ENCODE measurements at places on chromosomes 4 and X.

- no peak for DNase-seq
Measured at GRCh38 chr4:67684839-67685531, 16.0 kb downstream of the UBA6 start.

- DNase-seq = no peak
Measured at GRCh38 chrX:127568691-127569090, 483.5 kb downstream of the ACTRT1 start.

- DNase-seq = no peak
Measured at GRCh38 chrX:103608306-103608963, 672 bp downstream of the TCEAL3 start.

DNA sequence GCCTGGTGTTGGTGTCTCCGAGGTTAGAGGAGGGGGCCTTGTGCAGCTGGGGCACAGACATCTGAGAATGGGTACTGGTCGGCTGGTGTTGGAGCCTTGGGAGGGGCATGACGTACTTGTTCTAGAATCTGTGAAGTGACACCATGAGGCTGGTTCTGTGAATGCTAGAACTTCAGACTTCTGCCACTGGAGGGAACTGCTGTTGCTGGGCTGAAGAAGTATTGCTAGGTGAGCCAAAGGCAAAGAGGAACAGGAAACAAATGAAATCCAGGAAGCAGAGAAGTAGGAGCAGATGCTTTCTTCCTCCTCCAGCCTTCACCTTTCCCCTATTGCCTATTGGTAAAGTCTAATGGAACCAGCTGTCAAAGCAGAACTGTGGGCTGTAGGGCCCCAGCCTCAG, 120.9 kb upstream of the DDIT4L start:
- no peak for DNase-seq

DNA sequence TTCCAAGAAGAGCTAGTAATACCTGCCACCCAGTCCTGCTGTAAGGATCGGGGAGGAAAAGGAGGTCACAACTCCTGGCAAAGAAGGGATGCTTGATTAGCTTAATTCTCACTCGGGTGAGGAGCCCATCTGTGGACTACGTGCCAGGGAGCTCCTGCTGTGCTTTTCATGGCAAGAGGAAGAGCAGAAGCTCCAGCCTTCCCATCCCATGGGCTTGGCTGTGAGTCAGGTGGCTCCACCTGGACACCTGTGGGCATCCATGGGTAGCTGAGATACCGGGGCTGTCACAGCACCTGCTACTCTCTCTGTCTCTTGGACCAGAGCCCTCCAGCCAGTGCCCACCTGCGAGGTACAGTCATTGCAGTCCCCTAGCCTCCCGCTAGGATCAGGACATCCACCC, 18.0 kb downstream of the CLNK start:
- DNase-seq = no peak

GRCh38 chr4:70714079-70714887, 7.5 kb upstream of the RUFY3 start:
- DNase-seq = no peak

DNA sequence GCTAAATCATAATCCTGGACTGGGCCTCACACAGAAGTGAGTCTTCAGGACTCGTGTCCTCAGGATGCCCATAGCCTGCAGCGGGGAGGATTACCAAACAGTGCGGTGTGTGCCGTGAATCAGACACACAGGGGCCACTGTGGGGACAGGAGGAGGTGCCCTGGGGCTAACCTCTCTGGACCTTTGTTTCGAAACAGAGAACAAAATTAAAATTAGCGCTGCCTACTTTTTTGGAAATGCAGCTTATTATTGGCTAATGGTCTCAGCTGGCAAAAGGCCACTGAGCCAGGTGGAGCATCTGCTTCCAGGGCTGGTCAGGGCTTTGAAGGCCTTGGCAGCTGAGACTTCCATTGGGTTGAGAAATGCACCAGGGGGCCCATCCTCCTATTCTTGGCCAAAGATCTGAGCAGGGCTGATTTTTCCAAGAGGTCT, 236.2 kb downstream of the EVC2 start:
- no peak for DNase-seq

DNA sequence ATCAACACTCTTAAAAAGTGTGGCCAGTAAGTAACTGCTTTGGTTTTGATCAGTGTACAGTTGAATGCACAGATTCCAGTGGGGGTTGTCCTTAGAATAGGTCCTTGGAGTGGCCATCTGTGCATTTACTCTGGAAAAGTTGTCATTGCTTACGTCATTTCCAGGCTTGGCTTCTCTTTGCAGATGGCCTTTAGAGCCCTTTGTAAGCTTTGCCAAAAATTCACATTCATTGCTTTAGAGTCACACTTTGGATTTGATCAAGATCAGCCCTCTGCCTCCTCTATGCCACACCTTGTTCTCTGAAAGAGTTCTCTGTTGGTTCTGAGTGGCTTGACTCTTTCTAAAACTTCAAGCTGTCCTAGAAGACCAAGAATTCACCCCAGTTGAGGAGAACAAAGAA, 83.9 kb downstream of the MAMLD1 start:
- no peak for DNase-seq

GRCh38 chr4:181293541-181293940, 949.7 kb upstream of the TENM3 start:
- DNase-seq = no peak

DNA sequence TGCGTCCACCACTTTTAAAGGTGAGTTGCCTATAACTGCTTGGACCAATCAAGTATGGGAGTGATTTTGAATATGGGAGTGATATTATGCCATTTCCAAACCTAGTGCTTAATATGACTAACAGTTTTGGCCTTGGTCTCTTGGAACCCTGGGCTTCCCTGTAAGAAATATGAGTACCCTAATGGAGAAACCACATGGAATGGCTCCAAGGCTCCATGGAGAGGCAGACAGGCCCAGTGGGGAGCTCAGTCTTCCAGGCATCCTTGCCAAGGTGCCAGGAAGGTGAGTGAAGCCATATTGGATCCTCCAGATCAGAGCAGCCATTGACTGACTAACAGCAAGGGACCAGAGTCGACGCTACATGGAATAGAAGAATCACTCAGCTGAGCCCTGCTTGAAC, 53.2 kb downstream of the MAML3 start:
- no peak for DNase-seq

GRCh38 chr4:127843704-127844600, 36.7 kb upstream of the PLK4 start:
- DNase-seq = no peak

DNA sequence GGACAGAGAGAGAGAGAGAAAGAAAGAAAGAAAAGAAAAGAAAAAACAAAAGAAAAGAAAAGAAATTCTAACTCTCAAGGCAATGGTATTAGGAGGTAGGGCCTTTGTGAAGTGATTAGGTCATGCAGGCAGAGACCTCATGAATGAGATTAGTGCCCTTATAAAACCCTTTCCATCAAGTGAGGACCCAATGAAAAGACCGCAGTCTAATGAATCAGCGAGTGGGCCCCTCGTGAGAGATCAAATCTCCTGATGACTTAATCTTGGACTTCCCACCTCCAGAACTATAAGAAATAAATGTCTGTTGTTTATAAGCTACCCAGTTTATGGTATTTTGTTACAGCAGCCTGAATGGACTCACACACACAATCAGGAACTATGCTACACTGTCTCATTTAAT, 16.9 kb downstream of the AASDH start:
- no peak for DNase-seq

GRCh38 chr4:42709392-42710065, 52.6 kb upstream of the ATP8A1 start:
- DNase-seq = no peak

GRCh38 chrX:39682778-39683177, 415.0 kb downstream of the BCOR start:
- DNase-seq = no peak

Data from activated CD4-positive, alpha-beta T cell treated with anti-CD3 and anti-CD28 coated beads for 24 hours (primary cell).